Astrocyte (in vitro differentiated cells and primary cell): ENCODE measurements at places on chromosomes 6 and 20. TPM values are rescaled to one million over a fixed set of nuclear protein-coding genes. Genes with fewer than 3 reads are reported as not detected.

DNA sequence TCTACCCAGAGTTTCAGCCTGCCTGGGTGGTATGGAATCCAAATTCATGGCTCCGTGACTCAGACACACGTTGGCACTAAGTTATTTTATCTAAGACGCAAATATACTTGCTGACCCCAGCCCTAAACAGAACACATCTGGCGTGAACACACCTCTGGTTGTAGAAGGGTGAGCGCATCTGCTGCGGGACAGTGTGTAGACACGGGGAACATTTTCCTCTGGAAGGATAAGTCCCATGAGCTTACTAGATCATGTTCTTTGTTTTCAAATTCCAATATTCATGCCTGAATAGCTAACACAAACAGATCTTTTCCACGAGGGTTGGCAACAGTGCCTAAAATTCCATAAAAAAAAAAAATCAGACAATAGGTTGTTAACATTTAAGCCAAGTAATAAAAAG lies 87.8 kb downstream of the TMEM170B start:
- no peak for DNase-seq

SYCP2 gene
- 0.27 and 0.72 TPM in 2 replicates for total RNA-seq

MDFI gene
- total RNA-seq, result 144 and 167 TPM in 2 replicates

DNA sequence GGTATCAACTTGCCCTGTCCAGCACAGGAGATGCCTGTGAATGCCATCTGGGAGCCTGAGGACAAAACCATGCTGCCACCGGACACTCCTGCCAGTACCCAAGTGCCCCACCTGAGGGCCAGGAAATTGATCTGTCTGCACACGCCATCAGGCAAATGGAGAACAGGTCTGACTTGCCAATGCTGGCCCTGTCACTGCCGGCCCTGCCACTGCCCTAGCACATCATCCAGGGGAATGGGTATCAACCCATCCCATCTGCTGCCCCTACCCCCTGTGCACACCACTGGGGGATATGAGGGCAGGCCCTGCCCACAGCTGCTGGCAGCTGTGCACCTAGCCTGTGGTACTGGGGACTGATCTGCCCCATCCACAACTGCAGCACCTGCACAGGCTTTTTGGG lies 1081.6 kb upstream of the EYS start:
- no peak for DNase-seq

DNA sequence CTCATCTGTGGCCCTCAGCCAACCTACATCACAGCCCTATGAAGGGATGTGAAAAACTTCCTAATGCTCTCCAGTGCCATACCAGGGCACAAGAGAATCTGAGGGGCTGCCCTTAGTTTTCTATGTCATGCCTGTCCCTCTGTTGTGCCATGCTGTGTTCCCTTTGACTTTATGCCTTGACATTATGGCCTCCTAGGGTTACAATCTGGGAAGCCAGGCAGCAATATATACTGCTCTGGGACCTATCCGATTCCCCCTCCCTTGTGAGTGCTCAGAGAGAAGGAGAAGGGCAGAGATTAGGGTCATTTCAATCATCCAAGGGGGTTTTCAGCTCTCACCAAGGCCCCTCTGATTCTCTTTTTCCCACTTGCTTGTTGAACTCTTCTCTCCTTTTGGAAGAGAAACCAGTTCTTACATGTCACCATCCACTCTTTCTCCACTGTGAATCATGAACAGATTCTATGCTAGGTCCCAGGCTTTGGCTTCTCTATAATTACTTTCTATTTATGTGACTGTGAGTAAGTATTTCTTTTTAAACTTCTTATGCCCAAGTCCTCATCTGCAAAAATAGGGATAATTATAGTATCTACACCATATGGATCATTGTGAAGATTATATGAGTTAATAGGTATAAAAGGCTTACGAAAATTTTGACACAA lies 14.2 kb upstream of the FRK start:
- DNase-seq, result no peak

HLA-DOA gene
- 0.48 and 0.89 TPM in 2 replicates for total RNA-seq

OGFR gene
- total RNA-seq, result 93.4 and 96.5 TPM in 2 replicates

DNA sequence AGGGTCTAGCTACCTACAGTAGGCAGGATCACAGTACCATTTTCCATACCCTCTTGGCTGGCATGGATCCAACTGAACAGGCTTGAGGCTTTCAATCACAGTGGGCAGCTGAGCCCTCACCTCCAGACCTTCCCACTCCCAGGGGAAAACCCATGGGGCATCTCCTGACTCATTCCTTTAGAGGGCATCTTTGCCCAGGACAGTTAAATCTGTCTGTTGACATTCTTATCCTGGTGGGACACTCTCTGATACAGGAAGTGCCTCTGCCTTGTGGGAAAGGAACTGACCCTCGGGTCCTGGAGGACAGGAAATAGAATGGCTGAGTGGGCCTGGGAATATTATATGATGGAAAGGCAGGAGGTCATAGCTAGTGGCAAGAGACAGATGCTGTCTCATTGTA lies 10.2 kb upstream of the EPB41L1 start:
- no peak for DNase-seq

DNA sequence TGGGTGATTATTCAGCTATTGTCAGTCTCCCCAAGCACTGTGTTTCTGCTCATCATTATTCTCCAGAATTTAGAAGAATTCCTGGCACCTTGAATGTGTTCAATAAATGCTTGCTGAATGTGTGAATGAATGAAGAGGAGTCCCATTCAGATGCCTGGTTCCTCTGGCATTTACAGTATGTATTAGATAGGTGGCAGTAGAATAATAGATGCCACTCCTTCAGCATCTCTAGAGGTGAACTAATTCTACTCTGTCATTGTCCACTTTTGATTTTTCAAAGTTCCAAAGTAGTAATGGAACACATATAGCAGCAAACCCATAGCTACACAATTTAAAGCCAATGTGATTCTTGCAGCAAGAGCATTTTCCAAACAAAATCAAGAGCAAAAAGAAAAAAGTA lies 118.9 kb upstream of the CEP162 start:
- no peak for DNase-seq

- no peak for DNase-seq
Measured at GRCh38 chr6:141562186-141562811, 570.4 kb upstream of the GJE1 start.
